ENCODE measurements at places on chromosomes 6 and 20. TPM values are rescaled to one million over a fixed set of nuclear protein-coding genes. Genes with fewer than 3 reads are reported as not detected.

Gene ZDHHC14
- total RNA-seq: 9.8 TPM

Gene CD93
- total RNA-seq: 36.5 TPM

Gene SNRNP48
- 13.9 TPM for total RNA-seq

Gene BTN1A1
- not detected for total RNA-seq

Gene ANGPT4
- total RNA-seq: 0.66 TPM

Gene SSTR4
- total RNA-seq: not detected

Gene SH3BGRL2
- 31.8 TPM for total RNA-seq

DNA sequence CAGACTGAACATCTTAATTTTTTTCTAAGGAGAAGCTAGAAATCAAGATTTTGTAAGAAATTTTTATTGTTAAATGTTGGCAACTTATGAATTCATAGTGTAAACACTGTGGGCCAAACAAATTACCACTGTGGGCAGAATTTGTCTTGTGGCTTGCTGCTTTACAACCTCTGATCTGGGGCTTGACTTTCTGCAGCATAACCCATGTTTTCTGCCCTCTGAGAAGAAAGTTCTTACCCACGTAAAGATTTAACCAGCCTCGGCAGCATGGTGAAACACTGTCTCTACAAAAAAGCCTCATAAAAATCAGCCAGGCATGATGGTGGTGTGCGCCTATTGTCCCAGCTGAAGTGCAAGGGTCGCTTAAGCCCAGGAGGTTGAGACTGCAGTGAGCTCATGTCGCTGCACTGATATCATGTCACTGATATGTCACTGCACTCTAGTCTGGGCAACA, 12.9 kb downstream of the ITCH start:
- DNase-seq: no peak

- DNase-seq: no peak
Observed at GRCh38 chr20:45953672-45954071, 18.3 kb downstream of the ZNF335 start.

GRCh38 chr6:135842618-135843392, 8.7 kb upstream of the PDE7B start:
- DNase-seq: no peak

DNA sequence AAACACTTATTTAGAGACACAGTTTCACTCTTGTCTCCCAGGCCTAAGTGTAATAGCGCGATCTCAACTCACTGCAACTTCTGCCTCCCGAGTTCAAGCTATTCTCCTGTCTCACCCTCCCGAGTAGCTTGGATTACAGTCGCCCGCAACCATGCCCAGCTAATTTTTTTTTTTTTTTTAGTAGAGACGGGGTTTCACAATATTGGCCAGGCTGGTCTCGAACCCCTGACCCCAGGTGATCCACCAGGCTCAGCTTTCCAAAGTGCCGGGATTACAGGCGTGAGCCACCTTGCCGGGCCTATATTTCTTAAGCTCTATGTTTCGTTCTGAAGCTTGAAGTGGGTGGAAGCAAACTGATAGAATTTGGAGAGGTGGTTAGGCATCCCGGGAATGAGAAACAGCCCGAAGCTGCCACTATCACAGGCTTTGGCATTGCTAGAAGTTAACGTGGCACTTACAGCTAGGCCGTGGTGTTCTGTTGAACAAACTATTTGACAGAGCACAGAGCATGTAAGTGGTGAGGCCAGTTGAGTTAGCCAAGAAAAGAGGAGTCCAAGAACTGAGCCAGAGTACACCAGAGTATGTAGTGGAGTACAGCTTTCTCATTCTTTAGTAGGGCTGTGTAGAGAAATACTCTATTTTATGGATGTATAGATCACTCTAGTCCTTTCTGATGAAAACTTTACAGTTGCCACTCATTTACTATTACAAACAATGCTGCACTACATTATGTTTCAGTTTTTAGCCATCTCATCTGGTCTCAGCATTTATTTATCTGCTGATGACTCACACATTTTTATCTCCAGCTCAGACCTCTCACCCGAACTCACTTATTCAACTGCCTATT, 62.0 kb upstream of the HFE start:
- peak; percentile 63 for DNase-seq

DNA sequence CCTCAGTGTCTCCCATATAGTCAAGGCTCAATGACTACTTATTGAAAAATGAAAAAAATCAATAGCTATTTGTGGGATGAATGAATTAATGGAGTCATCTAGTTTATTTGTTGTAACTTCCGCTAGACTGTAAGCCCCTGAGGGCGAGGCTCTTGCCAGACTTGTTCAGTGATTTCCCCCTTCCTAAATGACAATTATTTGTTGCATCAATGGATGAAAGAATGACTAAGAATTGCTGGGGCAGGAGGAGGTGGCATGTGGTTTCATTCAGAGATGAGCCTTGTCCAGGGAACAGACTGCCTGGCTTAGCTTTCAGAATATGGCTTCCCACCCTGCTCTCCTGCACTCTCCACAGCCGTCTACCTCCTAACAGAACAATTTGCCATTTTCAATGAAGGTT, 1.1 kb upstream of the PRELID3B start:
- no peak for DNase-seq

- no peak for DNase-seq
Observed at GRCh38 chr6:6713657-6714056, 125.1 kb downstream of the LY86 start.

- no peak for DNase-seq
Observed at GRCh38 chr20:9977629-9978028, 57.2 kb upstream of the ANKEF1 start.

DNA sequence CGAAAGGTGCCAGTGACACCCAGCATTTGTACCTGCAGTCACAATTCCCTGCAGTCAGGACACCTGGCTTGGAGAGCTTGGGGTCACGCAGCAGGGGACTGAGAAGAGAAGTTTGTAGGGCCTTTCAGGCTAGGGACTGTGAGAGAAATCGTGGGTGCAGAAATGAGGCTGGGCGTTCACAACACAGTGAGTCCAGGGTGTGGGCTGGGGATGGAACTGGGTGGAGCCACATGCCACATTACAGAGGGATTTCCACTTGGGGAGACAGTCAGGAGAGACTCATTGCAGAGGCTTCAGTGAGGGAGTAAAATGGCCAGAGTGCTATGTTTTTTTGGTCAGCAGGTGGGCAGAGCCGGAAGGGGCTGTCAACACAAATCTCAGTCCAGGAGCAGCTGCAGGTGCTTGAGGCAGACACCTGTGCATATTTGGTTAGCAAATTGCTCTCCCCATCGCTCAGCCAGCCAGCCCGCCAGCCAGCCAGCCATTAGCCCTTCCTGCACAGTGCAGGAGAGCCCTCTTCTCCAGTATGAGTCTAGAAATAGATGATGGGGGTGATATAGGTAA, 7.4 kb downstream of the ITPR3 start:
- no peak for DNase-seq

DNA sequence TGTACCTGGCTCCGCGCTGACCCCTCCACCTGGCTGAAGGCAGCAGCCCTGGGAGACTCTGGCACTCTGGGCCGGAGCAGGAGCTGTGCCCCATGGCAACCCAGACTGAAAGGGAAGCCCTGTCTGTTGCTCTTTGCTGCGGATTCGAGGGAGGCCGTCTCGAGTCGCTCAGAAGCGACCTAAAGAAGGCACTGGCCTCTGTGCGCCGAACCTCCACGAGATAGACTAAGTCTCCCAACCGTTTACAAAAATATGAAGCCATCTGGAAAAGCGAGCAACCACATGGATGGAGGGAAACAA, 10.5 kb upstream of the TBX18 start:
- DNase-seq: no peak

DNA sequence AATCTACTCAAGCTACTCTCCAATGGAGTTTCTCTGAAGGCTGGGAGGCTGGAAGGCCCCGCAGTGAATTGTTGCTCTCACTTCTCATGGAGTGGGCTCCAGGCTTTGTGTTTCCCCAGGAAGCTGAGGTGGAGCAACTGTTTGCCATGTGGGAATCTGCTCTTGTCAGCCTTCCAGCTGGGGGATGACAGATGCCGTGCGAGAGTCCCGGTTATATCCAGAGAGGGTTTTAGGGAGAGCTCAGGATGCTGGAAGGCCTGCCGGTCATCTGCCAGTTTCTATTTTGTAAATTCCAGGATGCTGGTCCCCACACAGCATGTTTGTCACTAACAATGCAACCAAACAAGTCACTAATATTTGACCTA, 98.2 kb upstream of the NAA20 start:
- DNase-seq: no peak

DNA sequence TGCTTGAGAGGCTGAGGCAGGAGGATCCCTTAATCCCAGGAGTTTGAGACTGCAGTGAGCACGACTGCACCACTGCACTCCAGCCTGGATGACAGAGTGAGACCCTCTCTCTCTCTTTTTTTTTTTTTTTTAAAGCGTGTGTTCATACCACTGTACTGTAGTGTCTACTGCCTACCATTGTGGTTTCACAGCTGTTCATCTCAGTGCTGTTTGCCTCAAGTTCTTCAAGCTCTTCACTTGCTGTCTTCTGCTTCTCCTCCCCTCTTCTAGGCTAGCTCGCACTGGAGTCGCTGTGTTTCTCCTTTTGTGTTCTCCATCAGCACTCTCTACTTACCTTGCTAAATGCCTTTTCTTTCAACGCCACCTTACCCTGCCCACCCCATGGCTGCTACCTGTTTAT, 7.4 kb downstream of the FOXO3 start:
- no peak for DNase-seq

DNA sequence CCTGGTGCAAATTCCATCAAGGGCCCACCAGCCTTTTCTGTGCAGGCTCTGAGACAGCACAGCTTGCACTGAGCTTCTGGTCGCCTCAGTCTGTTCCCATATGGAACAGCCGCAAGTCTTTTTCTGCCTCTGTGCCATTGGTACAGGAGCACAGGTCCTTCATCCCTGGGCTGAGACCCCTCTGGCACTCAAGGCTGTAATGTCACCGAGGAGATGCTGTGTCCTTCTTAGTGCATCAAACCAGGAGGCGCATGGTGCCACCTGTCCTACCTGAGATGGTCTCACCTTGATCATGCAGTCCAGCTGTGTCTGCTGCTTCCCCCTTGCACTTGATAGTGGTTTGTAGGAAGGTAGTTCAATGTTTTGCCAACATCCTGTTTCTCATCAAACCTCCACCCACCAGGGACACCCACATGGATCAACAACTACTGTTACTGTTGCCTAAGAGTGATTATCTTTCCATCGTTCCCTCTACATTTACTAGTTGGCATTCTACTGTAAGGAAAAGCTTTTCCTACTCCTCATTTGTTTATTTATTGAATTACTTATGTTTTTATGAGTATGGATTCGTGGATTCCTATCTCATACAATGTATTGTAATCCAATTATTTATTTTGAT, 29.0 kb downstream of the FAM50B start:
- DNase-seq: no peak

GRCh38 chr20:49569411-49570115, 1.6 kb upstream of the PTGIS start:
- DNase-seq: no peak

- DNase-seq: no peak
Observed at GRCh38 chr6:22766979-22767378, 197.6 kb downstream of the HDGFL1 start.

DNA sequence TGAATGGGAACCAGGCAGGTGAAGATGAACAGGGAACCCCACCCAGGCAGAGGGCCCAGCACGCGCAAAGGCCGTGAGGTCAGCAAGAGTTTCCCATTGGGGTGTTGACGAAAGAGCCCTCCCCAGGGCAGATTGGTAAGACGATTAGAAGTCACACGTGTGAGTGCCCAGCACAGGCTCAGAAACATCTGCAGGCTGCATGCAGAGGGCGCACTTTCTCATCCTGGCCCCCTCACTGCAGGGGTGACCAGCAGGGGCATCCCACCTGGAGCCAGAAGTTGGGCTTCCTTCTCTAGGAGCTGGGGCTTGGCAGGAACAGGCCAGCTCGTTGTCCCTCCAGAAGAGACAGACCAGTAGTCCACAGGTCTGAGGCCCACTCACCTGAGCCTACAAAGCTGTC, 38.4 kb downstream of the VSTM2L start:
- peak; percentile 48 for DNase-seq

GRCh38 chr20:44610313-44610962, 28.1 kb downstream of the PKIG start:
- no peak for DNase-seq

Data from breast epithelium (tissue), 4 donors.